Right lobe of liver (tissue), 6 donors: ENCODE measurements at places on chromosomes 5 and 9. TPM values are rescaled to one million over a fixed set of nuclear protein-coding genes. Genes with fewer than 3 reads are reported as not detected.

Gene GRM6
- total RNA-seq = 0.05 TPM

Gene LVRN
- total RNA-seq = not detected

Gene ZNF346
- 5.8 TPM for total RNA-seq

Gene ITGA1
- 92.9 TPM for total RNA-seq
